ENCODE measurements at places on chromosomes 1 and 21.

GRCh38 chr21:23706431-23706830, 1900.8 kb downstream of the MRPL39 start:
- no peak for DNase-seq

- DNase-seq, result no peak
Measured at GRCh38 chr1:235075048-235075776, 53.4 kb downstream of the TOMM20 start.

- DNase-seq, result no peak
Measured at GRCh38 chr1:220307607-220308006, 35.4 kb upstream of the RAB3GAP2 start.

DNA sequence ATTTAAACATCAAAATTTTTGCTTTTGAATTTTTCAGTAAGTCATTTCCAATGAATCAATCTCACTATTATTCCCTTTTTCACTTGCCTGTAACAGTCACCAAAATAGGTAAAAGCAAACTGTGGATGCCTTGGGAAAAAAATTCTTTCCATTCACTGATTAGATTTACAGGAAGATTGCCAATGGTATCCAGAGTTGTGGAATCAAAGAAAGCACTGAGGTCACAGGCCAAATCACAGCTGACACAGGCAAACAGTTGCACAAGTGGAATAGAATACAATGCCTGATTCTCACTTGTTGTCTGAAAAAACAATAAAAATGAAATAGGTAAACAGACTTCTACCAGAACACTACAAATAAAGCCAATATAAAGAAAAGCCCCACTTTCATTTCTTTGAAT, 48.4 kb downstream of the LTN1 start:
- no peak for DNase-seq

GRCh38 chr1:186426118-186426517, 34.8 kb downstream of the PDC start:
- no peak for DNase-seq

- no peak for DNase-seq
Measured at GRCh38 chr1:201608635-201609395, 69.9 kb downstream of the NAV1 start.

DNA sequence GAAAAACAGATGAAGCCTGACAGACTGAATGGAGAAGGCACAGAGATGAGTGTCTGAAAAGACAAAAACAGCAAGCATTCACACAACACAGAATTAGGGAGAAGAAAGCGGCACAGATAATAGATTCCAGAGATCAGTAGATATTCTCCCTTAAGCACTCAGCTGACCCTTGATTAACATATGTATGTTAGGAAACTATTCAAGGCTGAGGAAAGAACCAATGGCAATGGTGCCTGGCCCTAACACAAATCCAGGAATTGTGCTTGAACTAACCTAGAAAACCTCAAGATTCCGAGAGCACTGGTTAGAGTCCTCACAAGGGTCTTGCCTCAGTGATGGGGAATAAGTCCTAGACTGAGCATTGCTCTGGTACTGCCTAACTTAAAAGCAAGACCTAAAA, 30.9 kb downstream of the KCNT2 start:
- no peak for DNase-seq

DNA sequence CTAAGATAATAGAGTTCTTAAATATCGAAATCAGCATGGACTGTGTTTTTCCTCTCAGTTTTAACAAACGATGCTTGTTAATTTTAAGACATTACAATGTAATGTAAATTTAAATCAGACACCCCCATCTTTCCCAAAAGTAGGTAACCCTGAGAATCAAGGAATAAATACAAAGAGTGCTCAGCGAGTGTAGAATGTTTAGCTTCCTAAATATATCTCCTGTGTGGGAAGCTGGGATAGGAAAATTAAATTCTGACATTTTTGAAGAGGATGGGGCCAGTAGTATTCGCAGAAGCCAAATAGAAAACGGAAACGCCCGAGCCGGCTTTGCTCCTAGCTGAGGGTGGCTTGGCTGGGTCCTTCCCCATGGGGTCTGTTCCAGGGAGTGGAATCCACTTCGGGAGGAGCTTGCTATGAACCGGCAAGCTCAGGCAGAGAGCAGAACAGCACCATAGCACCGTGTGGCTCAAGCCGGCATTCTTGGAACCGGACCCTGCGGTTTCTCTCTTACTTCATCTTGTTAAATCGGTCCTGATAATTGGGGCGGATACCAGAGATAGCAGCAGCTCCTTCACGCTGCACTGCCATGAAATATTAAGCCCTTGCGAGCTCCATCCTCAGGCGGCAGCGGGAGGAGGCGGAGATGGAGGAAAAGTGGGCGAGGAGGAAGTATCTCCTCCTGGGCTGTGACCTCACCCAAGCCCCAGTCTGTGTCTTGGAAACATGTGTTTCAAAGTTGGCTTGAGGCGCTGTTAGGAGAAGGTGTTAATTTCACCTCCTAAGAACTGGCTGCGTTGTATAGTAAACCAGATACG, 24.9 kb downstream of the MAP3K7CL start:
- DNase-seq, result peak; percentile 25

GRCh38 chr1:245588116-245588639, 433.4 kb downstream of the KIF26B start:
- DNase-seq, result no peak

GRCh38 chr21:42414553-42414927, 10.8 kb downstream of the UBASH3A start:
- DNase-seq, result no peak

- DNase-seq, result no peak
Measured at GRCh38 chr1:218273762-218274479, 11.2 kb upstream of the RRP15 start.

DNA sequence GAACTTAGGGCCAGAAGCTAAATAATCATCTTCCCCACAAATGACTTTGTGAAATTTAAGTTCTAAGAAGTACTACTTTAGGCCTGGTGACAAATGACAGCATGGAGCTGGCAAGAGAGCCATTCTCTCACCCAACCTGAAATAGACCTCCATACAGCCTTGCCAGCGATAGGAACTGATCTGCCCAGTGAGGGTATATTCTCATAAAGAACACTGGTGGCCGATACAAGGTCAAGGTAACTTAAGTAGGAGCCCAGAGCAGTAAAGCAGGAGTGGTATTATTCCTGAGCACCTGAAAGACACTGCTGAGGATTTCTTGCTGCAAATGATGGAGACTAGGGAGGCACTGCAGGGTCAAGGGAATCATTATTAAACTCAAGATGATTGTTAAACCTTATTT, 2.6 kb upstream of the TTLL7 start:
- no peak for DNase-seq

DNA sequence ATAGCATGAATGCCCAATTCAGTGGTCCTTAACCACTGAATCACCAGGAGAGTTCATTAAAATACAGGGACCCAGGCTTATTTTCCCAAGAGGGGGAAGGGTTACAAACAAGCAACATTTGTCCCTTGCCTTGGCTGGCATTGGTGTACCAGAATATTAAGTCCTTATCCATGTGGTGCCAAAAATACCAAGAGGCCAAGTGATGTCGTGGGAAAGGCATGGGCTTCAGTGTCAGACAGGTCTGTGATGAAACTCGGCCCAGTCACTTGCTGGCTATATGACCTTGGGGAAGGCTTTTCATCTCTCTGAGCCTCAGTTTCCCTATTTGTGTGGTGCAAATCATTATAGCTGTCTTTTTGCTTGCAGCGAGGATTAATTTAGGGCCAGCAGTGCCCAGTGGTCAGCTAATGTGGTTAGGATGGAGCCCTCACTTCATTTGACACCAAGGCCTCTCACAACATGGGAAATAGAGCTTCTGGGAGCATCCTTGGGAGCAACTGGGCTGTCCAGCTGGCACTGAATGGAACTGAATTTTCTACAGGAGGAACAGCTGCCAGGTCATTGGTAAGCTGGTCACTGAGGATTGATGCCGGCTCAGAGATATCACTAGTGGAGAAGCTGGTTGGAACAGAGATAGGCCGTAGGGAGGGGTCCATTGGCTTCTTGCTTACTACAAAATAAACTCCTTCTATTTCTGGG, 77.2 kb upstream of the PPP2R5A start:
- no peak for DNase-seq

DNA sequence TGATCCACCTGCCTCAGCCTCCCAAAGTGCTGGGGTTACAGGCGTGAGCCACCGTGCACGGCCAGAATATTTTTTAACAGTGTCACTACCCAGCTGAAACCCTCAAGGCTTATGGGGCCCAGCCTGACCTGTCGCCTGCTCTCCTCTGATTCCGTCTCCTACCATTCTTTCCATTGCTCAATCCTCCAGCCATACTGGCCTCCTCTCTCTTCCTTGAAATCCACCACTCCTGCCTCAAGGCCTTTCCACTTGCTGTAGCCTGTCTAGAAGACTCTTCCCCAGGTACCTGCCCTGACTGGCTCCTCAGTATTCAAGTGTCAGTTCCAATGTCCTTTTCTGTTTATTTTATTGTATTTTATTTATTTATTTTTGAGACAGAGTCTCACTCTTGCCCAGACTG, 53.9 kb downstream of the YARS1 start:
- DNase-seq, result no peak

GRCh38 chr1:160835751-160836150, 26.9 kb downstream of the CD244 start:
- DNase-seq, result no peak

DNA sequence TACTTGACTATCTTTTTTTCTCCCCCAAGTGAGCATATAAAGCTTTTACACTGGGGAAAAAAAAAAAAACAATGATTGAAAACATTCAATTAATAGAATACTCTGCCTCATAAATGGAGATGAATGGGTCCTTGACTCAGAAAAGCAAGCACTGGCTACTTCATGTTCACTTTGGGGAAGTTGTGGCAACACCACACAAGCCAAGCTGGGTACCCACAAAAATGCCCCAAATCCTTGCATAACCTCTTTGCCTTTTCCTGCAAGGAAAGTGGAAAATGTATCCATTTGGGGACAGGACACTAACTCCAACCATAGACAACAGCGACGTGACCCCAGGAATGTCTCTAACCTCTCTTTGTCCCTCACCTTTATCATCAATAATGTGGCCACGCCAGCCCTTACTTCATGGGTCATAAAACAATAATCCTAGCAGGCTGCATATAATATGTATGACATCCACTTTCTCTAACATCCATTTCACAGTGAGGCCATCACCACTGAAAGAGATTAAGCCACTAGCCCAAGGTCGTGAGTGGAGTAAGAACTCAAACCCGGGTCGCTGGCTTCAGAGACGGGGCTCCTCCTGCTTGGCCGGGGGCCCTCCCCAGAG, 2.3 kb downstream of the ECE1 start:
- DNase-seq, result no peak

- no peak for DNase-seq
Measured at GRCh38 chr1:80250573-80251168, 1244.1 kb upstream of the ADGRL4 start.

- no peak for DNase-seq
Measured at GRCh38 chr1:26578167-26578566, 48.6 kb downstream of the RPS6KA1 start.

GRCh38 chr1:201670517-201670916, 131.6 kb downstream of the NAV1 start:
- DNase-seq, result no peak

GRCh38 chr1:80212948-80213347, 1206.4 kb upstream of the ADGRL4 start:
- no peak for DNase-seq

DNA sequence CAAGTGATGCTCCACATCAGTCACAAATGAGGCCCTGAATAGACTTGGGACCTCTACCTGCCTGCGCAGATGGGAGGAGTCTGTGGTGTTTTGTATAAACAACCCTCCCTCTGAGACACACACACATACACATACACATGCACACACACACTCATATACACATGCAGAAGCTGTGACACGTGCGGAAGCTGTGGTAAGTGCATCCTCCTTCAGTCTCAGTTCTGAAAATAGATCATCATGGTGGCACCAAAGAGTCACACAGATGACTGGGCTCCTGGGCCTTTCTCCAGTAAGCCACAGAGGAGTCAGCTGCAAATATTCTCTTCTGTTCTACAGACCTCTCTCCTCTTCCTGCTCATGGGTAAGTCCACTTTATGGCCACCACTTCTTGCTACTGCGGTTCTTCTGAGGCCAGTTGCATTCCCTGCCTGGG, at the start of gene LY9:
Gene LY9 (plus strand): TSS at position 224 of the 433 bp plus-strand sequence. CDS start 14 bp downstream, at position 238.
- no peak for DNase-seq

GRCh38 chr21:38297194-38297631, 40.4 kb downstream of the KCNJ15 start:
- no peak for DNase-seq

GRCh38 chr1:66770694-66771093, 18.4 kb downstream of the DYNLT5 start:
- no peak for DNase-seq

- no peak for DNase-seq
Measured at GRCh38 chr1:40241362-40241761, 6.4 kb upstream of the TMCO2 start.

DNA sequence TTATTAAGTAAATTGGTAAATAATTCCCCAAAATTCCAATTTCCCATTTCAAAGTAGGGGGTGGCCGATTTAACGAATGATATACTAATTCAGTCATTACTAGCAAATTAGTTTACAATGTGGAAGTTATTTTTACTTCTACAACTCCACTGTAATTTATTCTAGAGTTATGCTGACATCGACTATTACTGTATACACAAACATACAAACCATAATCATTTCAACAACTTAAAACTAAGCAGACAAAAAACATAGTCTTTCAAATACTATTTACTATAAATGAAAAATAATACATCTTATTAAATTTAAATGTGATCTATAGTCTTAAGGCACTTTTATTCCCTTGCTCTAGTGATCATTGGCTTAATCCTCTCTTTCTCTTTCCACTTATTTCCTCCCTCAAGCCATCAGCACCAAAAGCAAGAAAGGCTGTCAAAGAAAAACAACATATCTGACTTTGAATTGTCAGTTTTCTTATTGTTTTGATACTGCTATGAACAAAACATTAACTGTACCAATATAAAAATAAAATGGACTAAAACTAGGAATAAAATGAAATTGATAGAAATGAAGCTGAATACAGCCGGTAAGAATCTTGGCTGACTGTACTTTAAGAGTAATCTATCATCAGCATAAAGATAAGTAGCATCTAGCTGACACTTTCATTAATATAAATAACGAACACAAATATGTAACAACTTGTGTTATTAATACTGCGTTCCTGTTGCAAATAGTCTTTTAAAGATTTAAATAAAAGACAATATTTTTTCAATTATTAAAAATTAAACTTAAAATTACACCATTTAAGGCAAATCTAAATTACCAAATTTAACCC, 4.1 kb downstream of the CDC42BPA start:
- no peak for DNase-seq

DNA sequence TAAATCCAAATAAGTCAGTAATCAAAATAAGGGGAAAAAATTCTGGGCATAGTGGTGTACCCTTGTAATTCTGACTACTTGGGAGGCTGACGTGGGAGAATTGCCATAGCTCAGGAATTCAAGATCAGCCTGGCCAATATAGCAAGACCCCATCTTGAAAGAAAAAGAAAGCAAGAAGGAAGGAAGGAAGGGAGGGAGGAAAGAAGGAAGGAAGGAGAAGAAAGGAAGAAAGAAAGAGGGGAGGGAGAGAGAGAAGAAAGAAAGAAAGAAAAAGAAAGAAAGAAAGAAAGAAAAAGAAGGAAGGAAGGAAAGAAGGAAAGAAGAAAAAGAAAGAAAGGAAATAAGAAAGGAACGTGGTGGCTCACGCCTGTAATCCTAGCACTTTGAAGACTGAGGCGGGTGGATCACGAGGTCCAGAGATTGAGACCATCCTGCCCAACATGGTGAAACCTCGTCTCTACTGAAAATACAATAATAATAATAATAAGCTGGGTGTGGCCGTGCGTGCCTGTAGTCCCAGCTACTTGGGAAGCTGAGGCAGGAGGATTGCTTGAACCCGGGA, 64.5 kb upstream of the ROR1 start:
- no peak for DNase-seq

- no peak for DNase-seq
Measured at GRCh38 chr1:76501136-76501535, 366.1 kb upstream of the ST6GALNAC5 start.

- no peak for DNase-seq
Measured at GRCh38 chr1:180964595-180964994, 51.9 kb downstream of the KIAA1614 start.
